ENCODE measurements at places on chromosomes 1 and 21.

DNA sequence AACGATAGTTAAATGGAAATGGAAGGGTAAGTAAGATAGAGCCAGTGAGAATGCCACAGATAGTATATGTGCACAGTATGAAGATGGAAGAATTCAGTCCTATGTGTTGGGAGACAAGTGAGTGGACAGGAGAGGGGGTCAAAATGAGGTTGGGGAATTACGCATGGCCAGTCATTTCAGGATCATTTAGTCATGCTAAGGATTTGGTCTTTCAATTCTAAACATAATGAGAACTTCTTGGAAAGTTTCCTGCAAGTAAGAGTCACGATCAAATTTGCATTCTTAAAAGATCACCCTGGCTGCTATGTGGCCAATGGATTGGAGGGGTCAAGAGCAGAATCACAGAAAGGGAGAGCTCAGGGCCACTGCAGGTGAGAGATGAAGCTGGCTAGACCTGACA lies 64.0 kb upstream of the KCNK2 start:
- no peak for DNase-seq

DNA sequence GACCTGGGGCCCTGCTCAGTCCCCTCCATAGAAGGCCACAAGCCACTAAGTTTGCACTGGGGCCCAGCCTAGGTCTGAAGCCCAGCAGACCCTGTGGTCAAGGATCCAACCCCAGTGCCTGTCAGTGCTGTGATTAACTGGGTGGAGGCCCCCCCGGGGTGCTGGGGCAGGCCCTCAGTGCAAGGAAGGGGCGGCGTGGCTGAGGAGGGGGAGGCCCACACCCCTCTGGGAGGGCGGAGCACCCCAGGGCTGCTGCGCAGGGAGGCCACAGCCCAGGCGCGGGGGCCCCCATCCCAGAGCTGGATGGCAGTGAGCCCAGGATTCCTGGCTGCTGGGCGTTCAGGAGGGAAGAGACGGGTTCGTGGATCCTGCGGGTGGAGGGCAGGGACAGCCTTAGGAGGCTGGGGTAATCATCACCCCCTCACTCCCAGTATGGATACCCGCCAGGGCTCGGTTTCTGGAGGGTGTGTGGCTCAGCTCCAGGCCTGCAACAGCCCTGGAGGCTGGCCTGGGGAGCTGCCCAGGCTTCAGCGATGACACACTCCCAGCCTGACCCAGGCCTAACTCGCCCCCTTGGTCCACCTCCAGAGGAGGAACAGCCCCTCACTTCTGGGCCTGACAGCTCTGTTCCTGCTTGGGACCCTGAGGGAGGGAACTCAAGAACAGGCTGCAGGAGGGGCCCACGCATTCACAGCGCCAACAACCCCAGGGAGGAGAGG lies 890 bp downstream of the GJC2 start:
- no peak for DNase-seq

- no peak for DNase-seq
Measured at GRCh38 chr21:32578107-32578691, 7.1 kb downstream of the TCP10L start.

- no peak for DNase-seq
Measured at GRCh38 chr1:157512036-157512969, 40.0 kb downstream of the FCRL5 start.

GRCh38 chr1:180462102-180462501 lies 40.3 kb downstream of the ACBD6 start:
- DNase-seq = no peak

DNA sequence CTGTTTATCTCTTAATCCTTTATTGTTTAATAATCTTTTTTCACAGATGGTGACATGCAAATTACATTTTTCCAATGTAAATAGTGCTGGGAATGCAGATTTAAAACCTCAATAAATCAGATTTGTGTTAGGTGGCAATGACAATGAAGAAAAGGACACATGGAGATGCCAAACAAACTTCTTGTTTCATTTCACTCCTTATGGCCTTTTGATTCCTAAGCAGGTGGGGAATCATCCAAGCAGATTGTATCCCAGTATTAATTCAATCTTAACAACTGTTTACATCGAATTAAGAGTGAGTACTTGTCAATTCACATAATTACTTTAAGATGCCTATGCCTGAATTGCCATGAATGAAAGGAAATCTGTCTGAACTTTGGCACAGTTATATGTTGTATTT lies 98.9 kb upstream of the RGS18 start:
- DNase-seq = no peak

DNA sequence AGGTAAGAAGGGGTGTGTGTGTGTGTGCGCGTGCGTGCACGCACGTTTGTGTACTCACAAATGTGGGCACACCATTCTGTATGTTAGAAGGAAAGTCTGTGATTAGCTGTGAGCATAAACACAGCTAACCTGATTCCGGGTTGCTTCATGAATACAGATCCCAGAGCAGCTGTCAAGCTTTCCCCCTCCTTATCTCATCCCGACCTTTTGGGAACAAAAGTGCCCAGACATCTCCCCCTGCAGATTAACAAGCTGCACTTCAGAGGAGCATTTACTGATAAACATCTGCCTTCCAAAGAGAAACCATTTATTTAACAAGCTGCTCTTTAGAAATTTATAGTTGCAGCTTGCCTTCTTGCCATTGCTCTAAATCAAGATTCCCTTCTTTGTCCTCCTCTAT lies 97.0 kb downstream of the MT1HL1 start:
- DNase-seq = no peak

- DNase-seq = no peak
Measured at GRCh38 chr1:116324411-116324810, 48.6 kb upstream of the ATP1A1 start.

- DNase-seq = no peak
Measured at GRCh38 chr1:21618561-21619374, 50.4 kb downstream of the RAP1GAP start.

- no peak for DNase-seq
Measured at GRCh38 chr1:98704474-98704873, 43.0 kb downstream of the SNX7 start.

GRCh38 chr1:98421085-98421435 lies 240.5 kb upstream of the SNX7 start:
- DNase-seq = no peak

GRCh38 chr1:31790140-31790539 lies 25.7 kb downstream of the SPOCD1 start:
- DNase-seq = no peak

DNA sequence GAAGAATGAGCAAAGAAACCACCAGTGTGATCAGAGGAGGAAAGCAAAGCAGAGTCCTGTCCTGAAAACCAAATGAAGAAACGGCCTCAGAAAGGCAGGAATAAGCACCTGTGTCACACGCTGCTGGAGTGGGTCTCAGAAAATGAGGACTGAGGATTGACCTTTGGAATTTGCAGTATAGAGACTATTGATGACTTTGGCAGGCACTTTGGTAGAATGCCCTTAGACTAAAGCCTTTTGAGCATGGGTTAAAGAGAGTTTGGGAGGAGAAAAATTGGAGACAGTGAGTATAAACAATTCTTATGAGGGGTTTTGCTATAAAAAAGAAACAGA lies 43.2 kb downstream of the HENMT1 start:
- DNase-seq = no peak

DNA sequence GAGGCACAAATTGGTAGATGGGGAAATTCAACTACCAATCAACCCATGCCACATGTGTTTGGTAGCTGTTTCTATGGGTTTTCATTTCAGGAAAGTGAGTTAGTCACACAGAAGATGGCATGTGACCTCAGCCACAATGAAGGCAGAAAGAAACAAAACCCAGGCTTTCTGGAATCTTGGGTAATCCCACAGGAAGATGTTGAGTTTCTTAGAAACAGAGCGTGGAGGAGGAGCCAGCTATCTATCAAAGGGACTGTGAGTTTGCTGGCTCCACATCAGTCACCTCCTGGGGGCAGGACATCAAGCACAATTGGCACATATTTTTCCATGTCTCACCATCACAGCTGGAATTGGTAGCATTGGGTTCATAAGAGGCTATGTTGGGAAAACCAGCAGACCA lies 188.9 kb upstream of the PLXNA2 start:
- no peak for DNase-seq

GRCh38 chr1:29623501-29623900 lies 387.2 kb downstream of the PTPRU start:
- DNase-seq = no peak

DNA sequence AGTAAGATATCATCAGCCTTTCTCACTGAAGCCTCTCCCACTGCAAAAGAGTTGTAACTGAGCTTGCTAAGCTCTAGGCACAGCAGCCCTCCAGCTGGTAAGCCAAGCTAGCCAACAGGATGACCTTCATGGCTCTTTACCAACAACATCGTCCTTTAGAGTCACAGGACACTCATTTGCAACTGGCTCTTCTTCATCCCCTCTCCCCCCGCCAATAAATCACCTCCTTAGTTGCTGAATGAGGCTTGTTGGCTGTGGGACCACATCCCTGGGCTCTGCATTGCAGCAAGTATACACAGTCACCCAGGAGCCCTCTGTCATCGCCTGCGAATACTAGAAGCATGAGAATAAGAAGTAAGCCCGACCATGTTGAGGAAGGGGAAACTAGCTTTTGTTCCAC lies 16.0 kb upstream of the ZNF697 start:
- no peak for DNase-seq

GRCh38 chr1:65339866-65340468 lies 30.6 kb downstream of the DNAJC6 start:
- no peak for DNase-seq

- no peak for DNase-seq
Measured at GRCh38 chr1:204684206-204684570, 1.4 kb downstream of the LRRN2 start.

- no peak for DNase-seq
Measured at GRCh38 chr1:88009916-88010315, 674.2 kb upstream of the PKN2 start.

- no peak for DNase-seq
Measured at GRCh38 chr1:226626577-226626956, 78.0 kb downstream of the STUM start.

DNA sequence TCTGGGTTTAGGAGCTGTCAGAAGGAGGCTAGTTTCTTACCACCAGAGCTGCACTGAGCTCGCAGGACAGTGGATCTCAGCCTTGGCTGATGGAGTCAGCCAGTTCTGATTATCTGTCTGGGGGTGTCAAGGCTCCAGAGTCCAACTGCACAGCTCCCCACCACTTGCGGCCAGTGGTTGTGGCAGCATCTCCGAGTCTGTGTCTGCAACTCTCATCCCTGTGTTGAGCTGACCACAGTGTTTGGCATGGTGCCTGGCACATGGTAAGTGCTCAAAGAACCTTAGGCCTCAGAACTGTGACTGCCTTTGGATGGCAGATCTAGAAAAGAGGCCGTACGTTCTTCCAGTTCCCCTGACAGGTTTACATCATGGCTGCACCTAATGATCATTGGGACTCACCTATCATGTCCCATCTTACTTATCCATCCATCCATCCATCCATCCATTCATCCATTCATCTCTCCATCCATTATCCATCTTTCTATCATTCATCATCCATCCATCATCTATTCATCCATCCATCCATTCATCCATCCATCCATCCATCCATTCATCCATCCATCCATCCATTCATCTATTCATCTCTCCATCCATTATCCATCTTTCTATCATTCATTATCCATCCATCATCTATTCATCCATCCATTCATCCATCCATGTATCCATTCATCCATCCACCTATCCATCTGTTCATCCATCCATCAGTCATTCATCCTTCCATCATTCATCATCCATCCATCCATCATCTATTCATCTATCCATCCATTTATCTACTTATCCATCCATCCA lies 114.5 kb downstream of the CRYAA start:
- DNase-seq = no peak

GRCh38 chr1:9230869-9231533 lies 3.6 kb upstream of the H6PD start:
- DNase-seq = no peak

DNA sequence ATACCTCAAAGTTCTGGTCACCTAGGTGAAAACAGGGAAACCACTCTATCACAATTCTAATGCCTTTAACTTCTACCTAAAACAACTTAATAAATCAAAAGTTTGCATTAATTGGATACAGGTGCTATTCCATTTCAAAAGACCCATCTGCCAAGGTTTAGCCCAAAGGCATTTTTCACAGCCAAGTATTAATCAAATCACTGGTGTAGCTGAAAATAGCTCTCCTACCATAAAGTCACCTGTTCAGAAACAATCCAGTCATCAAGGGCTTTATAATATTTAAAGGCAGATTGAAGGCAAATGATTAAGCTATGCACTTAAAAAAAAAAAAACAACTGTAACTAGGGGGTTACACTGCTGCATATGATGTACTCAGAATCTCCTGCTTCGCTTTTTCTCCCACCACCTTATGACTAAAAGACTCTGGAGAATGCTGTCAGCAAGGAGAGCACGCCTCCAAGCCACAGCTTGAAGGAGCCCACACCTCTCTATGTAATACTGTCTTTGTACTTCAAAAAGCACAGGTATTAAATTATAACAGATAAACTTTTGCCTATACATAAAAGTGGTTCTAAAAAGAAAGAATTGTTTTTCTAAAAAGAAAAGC lies 20.5 kb downstream of the KIAA0319L start:
- no peak for DNase-seq

GRCh38 chr1:209586221-209586740 lies 2.8 kb downstream of the CAMK1G start:
- DNase-seq = no peak

DNA sequence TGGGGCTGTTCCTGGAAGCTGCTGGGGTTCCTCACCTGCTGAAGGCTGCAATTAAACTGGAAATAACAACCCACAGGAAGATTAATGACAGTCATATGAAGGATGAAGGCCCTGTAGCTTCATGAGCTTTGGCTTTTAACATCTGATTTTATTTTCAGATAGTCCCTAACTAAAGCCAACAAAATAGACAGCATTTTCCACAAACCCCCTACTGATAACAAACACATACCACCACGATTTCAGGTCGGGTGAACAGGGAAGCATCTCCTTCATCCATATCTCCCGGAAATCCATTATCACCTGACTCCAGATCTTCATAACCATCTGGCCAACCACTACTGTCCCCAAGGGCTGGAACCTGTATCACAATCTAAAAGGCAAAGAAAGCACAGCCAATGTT lies 169.6 kb downstream of the TGFBR3 start:
- DNase-seq = no peak

- DNase-seq = no peak
Measured at GRCh38 chr1:225866981-225867380, 15.2 kb downstream of the TMEM63A start.

- DNase-seq = no peak
Measured at GRCh38 chr1:30657131-30658013, 66.0 kb downstream of the MATN1 start.

GRCh38 chr1:172821609-172822274 lies 162.8 kb downstream of the FASLG start:
- no peak for DNase-seq

DNA sequence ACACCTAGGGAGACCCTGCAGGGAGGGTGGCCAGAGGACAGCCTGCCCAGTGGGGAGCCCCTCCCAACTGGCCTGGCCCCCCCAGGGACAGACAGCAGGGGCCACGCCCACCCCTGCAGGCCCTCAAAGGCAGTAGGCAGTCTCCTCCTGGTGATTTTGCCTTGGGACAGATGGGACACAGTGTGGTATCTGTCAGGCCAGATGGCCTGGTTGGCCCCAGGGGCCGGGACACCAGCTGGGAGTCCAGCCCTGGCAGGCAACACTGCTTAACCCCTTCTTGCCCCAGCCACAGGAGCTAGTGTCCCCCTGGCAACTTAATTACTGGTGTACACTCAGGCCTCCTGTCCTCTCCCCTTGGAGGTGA lies 17.8 kb downstream of the IFFO2 start:
- DNase-seq = no peak

- DNase-seq = no peak
Measured at GRCh38 chr1:42767510-42768000, 506 bp downstream of the C1orf50 start.

Data from NCI-H774 (cell line).